ENCODE measurements at places on chromosomes 2 and 18.

GRCh38 chr2:63044362-63045327, 6.0 kb upstream of the OTX1 start:
- DNase-seq, result no peak

- DNase-seq, result no peak
Observed at GRCh38 chr2:145617420-145617819, 1097.5 kb upstream of the ZEB2 start.

DNA sequence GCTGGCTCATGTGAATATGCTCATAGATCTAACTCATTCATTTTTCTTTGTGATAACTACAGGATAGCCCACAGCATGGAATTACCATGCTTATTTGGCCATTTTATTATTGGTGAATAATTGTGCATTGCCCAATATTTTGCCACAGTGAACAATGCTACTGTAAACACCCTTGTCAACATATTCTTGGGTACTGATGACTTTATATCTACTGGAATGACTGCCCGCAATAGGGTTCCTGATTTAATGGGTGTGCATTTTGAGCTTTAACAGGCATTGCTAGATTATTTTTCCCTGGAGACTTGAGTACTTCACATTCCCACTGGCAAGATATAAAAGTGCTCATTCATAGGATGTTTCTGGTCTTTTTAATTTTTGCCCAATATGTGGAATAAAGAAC, 42.7 kb upstream of the EVA1A start:
- no peak for DNase-seq

DNA sequence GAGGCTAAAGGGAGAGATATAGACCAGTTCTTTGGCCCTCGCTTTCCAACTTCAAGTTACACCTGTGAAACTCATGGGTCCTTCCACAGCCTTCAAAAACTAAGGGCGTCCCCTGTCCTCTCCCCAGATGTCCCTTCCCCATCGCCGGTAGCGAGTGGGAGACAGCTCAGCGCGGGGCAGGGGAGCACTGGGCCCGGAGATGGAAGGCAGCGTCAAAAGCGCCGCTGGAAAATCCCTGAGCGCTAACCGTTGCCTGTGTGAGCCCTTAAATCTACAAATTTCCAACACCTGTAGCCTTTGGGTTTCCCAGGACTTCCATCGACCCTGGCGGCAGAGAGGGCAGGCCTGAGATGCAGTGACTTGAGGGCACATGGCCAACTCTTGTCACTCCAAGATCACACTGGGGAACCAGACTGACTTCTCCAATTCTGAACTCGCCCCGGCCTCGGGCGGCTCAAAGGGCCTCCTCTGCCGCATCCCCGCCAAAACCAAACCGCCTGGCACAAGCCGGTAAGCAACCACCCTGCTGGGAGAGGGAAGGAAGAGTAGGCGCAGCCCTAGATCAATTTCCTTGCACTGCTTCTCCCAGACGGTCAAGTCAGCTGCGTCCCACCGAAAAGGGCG, 879 bp upstream of the EPAS1 start:
- no peak for DNase-seq

- DNase-seq, result no peak
Observed at GRCh38 chr2:217538719-217539118, 464.1 kb downstream of the TNS1 start.

GRCh38 chr18:49699303-49699702, 114.0 kb downstream of the ACAA2 start:
- DNase-seq, result no peak

GRCh38 chr2:7209757-7210555, 292.7 kb downstream of the RNF144A start:
- no peak for DNase-seq

DNA sequence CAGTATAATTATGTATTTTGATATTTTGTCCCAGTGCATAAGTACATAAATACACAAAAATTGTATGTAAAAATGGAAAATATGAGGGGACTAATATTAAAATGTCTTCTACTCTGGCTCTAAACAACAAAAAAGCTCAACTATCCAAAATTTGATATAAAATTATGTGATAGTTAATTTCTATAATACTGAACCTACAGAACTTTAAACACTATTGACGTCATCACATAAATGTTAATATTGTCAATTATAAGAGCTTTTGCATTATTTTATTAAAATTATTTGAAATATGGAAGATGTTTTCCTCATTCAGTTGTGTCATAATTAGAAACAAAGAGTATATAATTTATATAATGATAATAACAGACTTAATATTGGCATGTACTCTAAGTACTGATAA, 1139.7 kb upstream of the TMEFF2 start:
- no peak for DNase-seq

- DNase-seq, result peak; percentile 20
Observed at GRCh38 chr2:42569116-42569711, 782 bp downstream of the MTA3 start.

DNA sequence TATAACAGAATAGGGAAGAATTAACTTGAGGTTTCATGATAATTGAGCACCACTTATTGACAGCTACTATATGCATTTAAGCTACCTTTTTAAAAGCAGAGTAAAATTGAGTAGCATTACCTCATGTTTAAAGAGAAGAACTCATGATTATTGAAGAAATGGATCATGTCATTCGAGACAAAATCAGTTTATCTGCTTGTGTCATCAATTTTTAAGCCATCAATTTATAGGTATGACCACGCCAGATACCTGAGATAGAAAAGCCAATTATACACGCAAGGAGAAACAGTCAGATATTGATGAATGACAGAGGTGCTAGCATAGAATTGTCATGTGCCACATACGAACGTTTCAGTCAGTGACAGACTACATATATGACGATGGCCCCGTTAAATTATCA, 28.4 kb downstream of the DSG2 start:
- no peak for DNase-seq

GRCh38 chr2:55590810-55591440, 26.5 kb downstream of the PPP4R3B start:
- DNase-seq, result no peak

DNA sequence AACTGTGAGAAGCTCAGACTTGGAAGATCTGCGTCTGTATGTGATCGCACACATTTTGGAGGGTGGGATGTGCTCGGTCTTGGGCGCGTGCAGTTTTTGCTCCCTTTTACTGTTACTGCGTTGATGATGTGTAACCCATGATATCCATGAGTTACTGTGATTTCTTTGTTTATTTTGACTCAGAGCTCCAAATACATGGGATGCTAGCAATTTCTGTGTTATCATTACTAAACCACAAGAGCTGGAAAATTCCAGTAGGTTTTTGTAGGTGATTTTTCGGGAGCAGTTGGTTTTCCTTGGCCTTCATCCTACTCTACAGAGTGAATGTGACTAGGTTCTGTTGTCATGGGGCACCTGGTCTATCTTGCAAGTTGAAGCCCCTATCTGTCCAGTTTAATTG, 124.2 kb downstream of the AGAP1 start:
- no peak for DNase-seq

DNA sequence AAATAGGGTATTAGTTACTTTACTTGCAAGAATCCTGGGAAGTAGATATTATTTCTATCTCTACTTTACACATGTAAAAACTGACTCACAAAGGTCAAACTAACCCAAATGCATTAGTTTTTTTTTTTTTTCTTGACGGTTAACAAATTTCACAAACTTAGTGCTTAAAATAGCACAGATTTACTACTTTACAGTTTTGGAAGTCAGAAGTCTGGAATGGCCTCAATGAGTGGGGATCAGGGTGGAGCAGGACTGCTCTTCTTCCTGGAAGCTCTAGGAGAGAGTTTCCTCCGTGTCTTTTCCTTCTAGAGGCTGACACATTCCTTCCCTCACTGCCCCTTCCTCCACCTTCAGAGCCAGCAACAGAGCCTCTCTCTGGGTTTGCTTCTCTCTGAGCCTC, 117.2 kb downstream of the COL6A3 start:
- DNase-seq, result no peak

GRCh38 chr2:47232738-47233415, 77.8 kb upstream of the STPG4 start:
- peak; percentile 38 for DNase-seq
